ENCODE measurements at places on chromosomes 5 and 9.
A peak's percentile ranks its signal among the peaks of the same experiment; 100 is the strongest.

- no peak for DNase-seq
Observed at GRCh38 chr5:103901885-103902284, 339.3 kb upstream of the NUDT12 start.

DNA sequence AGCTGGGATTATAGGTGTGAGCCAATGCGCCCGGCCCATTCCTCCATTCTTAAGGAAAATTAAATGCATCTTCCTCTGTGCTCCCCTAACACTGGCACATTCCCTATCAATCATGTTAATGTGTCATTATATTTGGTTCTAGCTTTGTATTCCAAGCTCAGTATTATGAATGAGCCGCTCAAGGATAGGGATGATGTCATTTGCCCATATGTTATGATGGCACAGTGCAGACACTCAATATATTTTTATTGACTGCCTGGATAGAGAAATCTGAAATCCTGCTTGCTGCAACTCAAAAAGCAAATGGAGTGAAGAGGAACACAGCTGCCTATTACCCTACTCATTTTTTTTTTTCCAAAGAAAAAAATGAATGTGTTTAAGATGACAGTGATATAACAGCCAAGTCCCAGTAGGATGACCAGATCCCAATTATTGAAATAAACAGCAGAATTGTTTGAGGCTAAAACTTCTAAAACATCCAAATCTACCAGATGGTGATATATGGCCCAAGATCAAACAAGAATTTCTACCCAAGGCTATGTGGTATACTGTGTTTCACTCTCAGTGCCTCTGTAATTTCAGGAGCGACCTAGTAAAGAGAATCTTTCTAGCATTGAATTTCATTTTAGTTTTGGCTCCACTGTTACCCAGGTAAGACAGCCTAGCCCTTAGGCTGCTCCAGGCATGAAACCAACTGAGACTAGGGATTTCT is 16.3 kb downstream of the SUSD1 start:
- no peak for DNase-seq

DNA sequence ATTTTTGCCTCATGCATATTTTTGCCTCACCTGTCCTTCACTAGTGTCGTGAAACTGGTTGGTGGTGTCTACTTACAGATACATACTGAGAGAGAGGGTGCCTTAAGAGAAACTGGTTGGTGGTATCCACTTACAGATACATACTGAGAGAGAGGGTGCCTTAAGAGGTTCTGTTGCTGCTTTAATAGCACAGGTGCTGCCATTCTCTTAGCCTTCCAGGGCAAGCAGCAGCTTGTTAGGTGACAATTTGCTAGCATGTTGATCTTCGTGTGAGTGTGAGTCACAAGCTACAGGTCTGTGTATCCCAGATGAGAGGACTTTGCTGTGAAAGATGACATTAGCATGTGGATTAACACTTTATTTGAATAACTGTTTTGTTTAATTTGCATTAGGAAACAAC is 1.4 kb downstream of the PTTG1 start:
- no peak for DNase-seq

- DNase-seq, result no peak
Observed at GRCh38 chr9:89797937-89798455, 193.2 kb downstream of the GADD45G start.

GRCh38 chr9:132020820-132021510 is 58.7 kb downstream of the MED27 start:
- no peak for DNase-seq

GRCh38 chr5:142942901-142943300 is 172.7 kb downstream of the ARHGAP26 start:
- no peak for DNase-seq

- no peak for DNase-seq
Observed at GRCh38 chr5:159730285-159730684, 186.0 kb upstream of the ADRA1B start.

DNA sequence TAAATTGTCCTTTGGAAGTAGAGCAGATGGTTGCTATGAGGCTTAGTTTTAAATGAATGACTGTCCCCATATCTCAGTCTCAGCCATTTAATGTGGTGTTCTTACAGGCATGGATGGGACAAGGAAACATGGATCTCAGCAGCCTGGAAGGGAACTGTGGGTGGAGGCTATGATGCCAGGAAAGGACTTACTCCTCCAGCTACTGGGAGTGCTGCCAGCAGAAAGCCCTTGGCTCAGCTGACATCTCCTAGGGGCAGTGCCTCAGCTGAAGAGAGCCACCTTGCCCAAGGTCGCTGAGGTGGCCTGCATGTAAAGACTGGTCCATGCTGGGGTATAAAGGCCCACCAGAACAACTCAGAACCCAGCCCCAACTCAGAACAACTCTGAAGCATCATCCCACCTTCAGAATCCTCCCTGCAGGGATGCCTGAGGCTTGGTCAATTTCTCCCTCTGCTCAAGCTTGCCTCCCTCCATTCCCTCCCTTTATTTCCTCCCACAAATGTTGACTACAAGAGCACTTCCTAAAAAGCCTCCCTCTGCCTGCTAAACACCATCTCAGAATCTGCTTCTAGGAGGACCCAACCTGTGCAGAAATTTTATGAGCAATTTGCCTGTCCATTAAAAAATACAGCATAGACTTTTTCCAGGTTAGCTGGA is 1.8 kb upstream of the PDE8B start:
- DNase-seq, result no peak

- no peak for DNase-seq
Observed at GRCh38 chr5:54455413-54456157, at the start of gene HSPB3. Gene HSPB3 (plus strand): TSS chr5:54455699. CDS start chr5:54455790, 91 bp downstream.

DNA sequence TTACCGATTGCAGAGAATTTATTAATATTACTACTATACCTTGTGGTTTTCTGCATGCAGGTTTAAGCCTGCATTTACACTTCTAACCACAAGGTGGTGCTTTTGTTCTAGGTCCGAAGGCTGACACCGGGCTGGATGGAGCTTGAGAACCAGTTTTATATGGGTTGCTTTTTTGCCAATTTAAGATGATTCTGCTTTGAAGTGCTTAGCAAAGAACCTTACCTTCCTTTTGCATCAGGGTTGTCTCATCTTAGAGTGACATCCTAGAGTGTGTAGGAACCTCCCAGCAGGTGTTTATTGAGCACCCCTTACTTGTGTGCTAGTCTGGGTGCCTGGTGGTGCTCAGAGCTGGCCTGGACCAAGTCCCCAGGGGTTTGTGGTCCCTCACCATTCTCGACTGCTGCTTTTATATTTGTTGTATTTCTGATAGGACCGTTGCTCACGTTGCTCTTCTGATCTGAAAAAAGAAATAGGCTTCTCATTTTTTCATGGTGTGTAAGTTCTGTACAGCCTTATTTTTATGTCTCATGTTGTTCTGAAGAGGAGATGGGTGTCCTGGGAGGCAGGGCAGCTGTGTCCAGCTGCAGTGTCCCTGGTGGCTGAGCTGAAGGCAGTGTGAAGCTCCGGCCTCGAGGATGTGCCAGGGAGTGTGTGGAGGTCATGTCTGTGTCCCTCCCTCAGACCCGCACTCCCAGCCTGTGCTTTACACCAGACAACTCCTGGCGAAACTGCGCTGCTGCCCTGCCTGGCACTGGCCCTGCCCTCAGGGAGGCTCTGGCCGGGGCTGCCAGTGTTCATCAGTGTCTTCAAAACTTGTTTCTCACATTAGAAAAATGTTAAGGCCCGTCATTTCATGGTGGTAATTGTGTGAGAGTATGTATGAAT is 54.3 kb downstream of the EHMT1 start:
- DNase-seq, result peak; percentile 44

- DNase-seq, result no peak
Observed at GRCh38 chr5:179345433-179346321, at the start of gene ADAMTS2. Gene ADAMTS2 (minus strand): TSS chr5:179345461. CDS start chr5:179345328, 133 bp downstream.

- DNase-seq, result no peak
Observed at GRCh38 chr5:147854331-147854730, 22.9 kb upstream of the SPINK1 start.

GRCh38 chr5:34459908-34460307 is 196.2 kb upstream of the RAI14 start:
- no peak for DNase-seq

- no peak for DNase-seq
Observed at GRCh38 chr5:142016556-142016955, 3.7 kb upstream of the GNPDA1 start.

DNA sequence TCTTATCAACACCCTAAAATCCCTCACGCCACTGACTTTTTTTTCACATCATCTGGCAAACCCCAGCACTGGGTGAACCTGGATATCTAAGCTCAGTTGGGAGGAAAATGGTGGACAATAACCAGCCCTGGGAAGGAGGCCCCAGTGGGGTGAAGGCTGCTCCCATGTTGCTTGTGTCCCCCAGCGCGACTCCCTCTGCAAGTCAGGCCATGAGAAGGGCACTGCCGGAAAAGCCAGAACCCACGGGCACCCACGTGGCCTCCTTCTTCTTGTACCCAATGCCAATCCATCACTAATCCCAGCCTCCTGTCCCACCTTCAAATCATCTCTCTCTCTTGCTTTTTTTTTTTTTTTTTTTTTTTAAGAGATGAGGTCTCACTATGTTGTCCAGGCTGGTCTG is 11.4 kb downstream of the CORO2A start:
- DNase-seq, result no peak

DNA sequence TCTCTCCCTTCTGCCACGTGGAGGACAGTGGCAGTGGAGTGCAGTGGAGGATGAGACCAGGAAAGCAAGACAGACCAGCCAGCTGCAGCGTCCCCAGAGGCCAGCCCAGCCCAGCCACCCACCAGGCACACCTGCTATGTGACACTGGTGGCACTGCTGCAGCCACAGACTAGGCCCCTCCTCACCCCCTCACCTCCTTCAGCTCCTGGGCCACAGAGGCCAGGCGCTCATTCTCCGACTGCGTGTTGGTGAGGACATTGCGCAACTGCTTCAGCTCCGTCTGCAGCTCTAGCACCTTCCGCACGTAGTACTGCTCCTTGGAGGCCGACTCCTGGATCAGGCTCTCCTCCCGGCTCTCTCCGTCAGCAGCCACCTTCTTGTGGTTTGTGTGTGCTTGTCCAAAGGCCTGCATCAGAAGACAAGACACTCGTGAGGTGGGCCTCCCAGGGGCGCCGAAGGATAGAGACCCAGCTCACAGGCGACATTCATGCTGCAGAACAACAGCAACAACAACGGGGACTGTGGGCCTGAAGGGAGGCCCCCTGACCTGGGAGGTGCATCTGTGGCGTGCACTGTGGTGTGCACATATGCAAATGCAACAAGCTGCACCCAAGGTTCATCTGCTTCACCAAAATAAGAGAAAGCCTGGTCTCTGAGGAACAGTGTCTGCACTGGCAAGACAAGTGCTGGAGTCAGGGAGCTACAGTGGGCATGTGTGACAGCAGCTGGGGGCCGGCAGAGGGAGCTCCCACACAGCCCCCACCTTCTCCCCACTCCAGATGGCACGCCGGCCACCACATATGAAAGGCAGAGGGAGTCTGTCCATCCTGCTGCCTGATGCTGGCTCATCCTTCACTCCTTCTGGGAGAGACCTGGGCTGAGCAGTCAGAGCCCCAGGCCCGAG is 35.5 kb downstream of the BICD2 start:
- DNase-seq, result no peak

DNA sequence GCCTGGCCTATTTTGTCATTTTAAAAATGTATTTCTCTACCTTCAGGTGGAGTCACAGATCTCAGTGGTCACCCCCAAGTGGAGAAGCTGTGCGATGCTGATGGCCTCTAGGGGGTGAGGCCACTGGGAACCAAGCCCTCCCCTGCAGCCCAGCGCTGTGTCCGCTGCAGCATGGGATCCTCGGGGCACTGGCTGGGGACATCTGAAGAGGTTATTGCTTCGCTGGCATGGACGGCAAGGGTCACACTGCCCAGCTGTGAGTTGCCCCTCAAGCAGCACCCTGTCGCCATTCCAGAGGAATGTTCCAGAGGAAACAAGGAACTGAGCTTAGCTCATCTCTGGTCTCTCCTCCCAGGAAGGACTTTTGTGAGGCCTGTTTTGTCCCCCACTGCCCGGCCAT is 119.6 kb upstream of the S1PR3 start:
- DNase-seq, result no peak

- no peak for DNase-seq
Observed at GRCh38 chr9:137278061-137278701, 655 bp downstream of the TOR4A start.

GRCh38 chr5:31107091-31107518 is 86.4 kb upstream of the CDH6 start:
- DNase-seq, result no peak

- no peak for DNase-seq
Observed at GRCh38 chr5:57411982-57412381, 70.6 kb downstream of the ACTBL2 start.

- no peak for DNase-seq
Observed at GRCh38 chr9:107621436-107621835, 131.9 kb upstream of the KLF4 start.

DNA sequence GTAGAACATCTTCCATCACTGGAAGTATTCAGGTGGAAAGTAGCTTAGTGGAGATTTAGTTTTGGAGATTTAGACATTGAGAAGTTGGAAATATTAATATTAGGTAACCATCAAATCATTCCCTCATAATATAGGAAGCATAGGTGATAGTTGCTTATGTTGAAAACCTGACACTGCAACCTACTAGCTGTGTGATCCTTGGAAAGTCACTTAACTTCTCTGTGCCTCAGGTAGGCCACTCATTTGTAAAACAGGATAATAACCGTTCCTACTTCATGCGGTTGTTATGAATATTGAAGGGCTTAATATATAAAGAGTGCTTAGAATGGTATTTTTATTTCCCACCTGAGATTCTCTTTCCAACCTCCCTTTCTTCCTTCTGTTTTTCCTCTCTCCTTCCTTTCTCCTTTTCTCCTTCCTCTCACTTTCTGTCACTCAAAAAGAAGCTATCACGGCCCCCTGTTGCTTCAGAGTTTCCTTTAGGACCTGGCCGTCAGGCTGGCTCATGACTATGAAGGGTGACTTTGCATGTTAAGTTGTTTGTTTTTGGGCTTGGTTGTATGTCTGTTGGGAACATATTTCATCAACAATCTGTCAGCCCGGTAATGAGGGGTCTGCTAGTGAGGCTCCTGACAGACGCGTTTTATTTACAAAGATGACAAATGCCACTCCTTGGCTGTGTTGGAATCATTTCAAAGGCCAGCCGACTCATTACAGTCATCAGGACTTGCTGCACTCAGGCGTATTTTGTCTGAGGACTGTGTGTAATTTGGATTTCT is 31.0 kb downstream of the DOCK2 start:
- DNase-seq, result no peak

All from CMK (cell line).